Esophagus squamous epithelium (tissue), 5 donors: ENCODE measurements at places on chromosomes 12 and 14. TPM values are rescaled to one million over a fixed set of nuclear protein-coding genes. Genes with fewer than 3 reads are reported as not detected.

GRCh38 chr12:19826980-19827550, 387.8 kb downstream of the AEBP2 start:
- DNase-seq, result no peak

- no peak for DNase-seq
These were observed 31.7 kb upstream of the TDRD9 start for GRCh38 chr14:103896578-103896977.

EPYC gene
- not detected for total RNA-seq

DNA sequence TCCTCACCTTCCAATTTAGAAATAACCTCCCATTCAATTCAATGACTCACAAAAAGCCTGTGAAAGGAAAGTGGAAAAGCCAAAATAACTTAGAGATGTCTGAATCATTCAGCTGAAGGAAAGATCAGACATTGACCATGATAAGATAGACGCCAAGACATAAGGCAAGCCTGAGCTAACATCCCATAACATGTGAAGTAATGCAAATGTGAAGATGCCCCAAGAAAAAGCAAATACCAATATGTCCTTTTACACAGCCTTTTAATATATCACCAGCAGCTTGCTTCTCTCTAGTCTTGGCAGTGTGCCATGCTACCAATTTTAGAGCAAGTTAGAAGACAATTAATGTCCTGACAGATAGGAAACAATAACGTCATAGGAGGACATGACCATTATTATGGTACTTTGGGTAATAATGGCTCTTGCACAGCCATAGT, 2.4 kb upstream of the NUMB start:
- DNase-seq, result no peak

GRCh38 chr12:6326316-6327228, 15.3 kb downstream of the TNFRSF1A start:
- DNase-seq, result no peak

DNA sequence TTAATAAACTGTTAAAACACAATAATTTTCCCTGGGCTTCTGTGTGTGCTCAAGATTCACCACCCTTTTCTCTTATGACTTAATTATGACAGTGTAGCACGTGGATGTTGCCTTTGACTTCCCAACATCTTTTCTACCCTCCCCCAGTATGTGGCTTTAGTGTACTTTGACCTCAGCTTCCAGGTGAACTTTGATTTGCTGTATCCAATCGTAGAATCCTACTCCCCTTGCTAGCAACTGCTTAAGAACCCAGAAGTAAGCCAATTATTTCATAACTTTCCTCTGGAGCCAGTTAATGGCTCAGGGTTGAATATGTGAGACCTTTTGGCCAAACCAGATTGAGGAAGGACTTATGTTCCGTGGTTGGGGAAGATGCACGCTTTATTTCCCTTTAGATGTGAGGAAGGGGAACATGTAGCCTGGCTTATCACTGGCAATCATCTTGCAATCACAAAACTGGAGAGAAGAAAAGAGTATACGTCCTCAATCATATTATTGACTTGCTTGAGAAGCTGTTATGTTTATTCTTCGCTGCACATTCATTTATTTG, 259.6 kb upstream of the ATP2B1 start:
- DNase-seq, result no peak
